ENCODE measurements at places on chromosomes 2 and 18.

GRCh38 chr2:217392930-217393584 lies 533.2 kb upstream of the TNP1 start:
- no peak for DNase-seq

DNA sequence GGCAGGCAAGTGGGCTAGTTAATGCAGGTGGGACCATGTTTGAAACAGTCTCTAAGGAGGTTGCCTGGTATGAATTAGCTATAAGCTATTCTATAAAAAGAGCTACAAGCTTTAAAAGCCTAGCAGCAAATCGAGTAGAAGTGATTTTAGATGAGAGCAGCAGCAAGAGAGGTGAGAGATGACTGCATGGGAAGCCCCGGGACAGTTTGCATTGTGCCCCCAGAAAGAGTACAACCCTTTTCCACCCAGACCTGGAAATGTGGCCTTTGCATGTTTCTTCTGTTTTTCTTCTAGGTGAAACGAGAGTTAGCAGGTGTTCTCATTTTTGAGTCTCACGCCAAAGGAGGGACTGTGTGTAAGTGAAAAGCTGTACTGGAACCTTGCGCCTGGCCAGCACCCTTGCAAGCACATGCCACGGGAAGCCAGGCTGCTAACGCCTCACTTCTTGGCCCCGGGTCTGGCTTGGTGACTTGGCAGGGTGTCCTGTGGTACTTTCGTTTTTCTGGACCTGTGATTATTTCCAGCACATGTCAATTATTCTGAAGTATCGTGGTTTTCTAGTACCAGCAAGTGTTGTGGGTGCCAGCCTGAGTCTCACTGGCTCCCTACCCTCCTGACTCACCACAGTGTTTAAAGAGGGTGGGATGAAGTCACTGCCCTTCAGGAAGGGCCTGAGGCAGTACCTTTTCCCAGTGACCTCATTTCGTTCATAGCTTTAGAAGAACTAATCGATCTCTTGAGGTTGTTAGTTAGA lies 90.3 kb upstream of the MAP3K20 start:
- DNase-seq, result peak; percentile 93

GRCh38 chr18:62558015-62558663 lies 35.3 kb downstream of the ZCCHC2 start:
- DNase-seq, result no peak

- peak; percentile 39 for DNase-seq
These were observed 56.3 kb upstream of the MCFD2 start for GRCh38 chr2:46971929-46972328.

GRCh38 chr18:50143294-50143693 lies 51.7 kb downstream of the MYO5B start:
- DNase-seq, result peak; percentile 50

GRCh38 chr18:22223254-22223964 lies 54.0 kb downstream of the GATA6 start:
- peak; percentile 100 for DNase-seq

GRCh38 chr2:232336981-232337720 lies 41.4 kb upstream of the ALPP start:
- DNase-seq, result no peak

DNA sequence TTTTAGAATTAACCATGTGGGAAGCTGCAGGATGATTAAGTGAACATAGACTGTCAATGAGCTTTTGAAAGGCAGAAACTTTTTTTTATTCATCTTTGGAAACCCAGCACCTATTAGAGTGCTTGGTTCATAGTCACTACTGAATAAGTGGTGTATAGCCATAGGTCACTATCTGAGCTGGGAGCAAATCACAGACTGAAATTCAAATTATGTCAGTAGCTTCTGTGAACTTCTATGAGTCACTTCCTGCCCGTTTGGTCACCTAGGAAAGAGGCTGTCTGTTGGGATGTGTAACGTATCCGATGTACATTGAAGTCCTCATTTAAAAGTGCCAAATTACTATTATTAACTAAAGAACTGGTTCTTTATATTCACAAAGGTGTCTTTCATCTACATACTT lies 20.5 kb upstream of the SLC40A1 start:
- DNase-seq, result peak; percentile 73

DNA sequence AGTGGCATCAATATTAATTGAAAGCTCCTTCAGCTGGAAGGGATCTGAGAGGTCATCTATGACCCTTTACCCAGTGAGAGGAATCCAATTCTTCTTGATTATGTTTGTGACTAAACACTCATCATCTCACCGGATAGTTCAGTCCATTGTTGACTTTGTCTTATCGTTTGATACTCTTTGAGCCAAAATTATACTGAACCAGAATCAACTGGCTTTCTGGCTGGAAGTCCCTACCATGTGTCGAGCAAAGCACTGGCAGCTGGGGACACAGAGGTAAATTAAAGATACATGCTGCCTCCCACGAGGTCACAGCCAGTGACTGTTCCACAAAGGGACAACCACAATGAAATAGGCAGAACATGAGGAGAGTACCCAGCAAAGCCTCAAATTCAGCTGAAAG lies 91.4 kb upstream of the FHL2 start:
- no peak for DNase-seq

- DNase-seq, result no peak
These were observed 63.9 kb downstream of the ALPK2 start for GRCh38 chr18:58565021-58565420.

- peak; percentile 60 for DNase-seq
These were observed 36.6 kb downstream of the EXOC6B start for GRCh38 chr2:72789241-72789640.

- DNase-seq, result peak; percentile 46
These were observed 1434.4 kb downstream of the LRP1B start for GRCh38 chr2:140696449-140696848.

- no peak for DNase-seq
These were observed 18.3 kb downstream of the IL1B start for GRCh38 chr2:112818094-112818902.

DNA sequence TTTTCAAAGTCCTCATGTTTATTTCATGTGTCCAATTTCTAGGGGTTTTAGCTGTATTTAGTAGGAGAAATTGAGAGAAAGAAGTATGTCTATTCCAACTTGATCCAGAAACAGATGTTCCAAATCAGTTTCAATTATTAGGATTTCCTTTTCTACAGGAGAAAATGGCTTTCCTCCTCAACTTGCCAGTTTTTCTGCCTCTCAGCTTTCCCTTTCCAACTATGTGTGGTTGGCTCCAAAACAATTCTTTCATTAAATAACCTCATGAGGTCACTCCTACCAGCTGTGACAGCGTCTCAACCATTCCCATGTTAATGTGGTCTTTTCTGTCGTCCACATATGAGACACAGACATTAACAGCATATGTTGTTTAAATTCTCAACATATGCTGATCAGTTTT lies 13.1 kb downstream of the XIRP2 start:
- no peak for DNase-seq

- DNase-seq, result no peak
These were observed 222.3 kb downstream of the MYT1L start for GRCh38 chr2:2108756-2109155.

DNA sequence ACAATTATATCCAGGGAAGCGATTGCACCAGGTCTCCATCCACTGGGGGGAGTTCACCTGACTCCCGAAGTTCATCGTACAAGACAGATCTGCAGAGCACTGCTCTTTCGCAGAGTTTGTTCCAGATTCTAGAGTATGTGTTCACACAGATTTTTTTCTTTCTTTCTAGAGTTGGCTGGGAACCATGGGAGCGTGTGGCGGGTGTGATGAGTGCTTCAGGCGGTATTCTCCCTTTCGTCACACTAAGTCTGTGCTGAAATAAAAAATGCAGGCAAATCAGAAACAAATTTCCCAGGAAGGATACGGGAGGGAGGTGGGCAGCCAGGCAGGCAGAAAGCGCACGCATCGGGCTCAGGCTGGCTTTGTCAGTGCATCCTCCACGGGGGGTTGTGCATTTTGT lies 129.8 kb upstream of the SOX11 start:
- DNase-seq, result no peak

DNA sequence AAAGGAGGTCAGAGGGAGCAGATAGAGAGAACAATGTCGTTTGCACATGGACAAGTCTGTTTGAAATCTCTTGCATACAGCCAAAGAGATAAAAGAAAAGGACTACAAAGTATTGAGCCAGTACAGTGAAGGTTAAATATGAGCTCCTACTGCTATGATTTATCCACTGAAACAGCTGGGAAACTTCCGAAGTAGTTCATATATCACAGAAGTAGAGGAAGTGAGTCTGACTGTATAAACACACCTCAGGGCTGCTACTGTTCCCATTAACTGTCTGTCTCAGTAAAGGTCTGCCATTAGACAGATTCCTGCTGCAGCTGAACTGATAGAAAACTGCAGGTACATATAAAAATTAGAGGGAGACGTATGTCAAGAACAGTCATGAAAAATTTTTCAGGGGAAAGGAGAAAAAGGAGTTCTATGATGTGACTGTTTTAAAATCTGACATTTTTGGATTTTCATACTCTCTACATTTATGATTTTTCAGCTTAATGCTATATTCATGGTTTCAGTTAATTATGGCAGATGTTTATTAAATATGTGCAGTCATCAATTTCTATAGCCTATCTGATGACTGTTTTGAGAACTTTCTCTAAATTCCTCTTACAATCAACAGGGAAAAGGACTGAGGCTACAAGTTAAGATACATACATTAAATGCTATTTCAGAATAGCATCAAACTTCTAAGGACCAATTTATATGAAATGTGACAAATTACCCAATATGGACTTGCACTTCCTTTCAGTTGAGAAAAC lies 364.7 kb downstream of the ERBB4 start:
- peak; percentile 50 for DNase-seq

DNA sequence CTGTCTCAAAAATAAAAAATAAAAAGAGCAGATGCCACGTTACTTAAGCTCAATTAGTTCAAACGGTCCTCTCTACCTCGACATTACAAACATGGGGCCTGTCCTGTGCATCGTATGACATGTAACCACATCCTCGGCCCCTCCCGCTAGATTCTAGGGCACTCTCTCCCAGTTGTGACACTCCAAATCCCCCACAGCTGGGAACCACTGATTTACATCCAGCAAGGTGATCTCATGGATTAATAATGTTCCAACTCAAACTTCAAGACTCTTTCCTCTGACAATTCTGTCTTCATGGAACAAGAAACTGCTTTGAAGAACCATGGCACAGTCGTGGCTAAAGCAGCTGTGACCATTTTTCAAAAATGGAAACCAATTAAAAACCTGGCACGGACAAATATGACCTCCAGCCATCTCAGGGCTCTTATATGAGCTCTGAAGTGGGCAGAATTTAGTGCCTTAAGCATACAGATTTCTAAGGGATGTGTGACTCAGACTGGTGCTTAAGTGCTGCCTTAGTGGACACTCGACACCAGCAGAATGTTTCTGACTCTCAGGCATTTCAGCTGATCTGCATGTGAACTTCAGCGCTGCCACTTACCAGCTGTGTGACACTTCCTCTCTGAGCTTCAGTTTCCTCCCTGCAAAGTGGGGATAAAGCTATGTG lies 31.7 kb upstream of the ASAP2 start:
- peak; percentile 73 for DNase-seq

- DNase-seq, result no peak
These were observed 32.6 kb upstream of the KCMF1 start for GRCh38 chr2:84938194-84938879.

GRCh38 chr18:75471850-75472249 lies 44.3 kb upstream of the SMIM21 start:
- no peak for DNase-seq

GRCh38 chr2:46119453-46119852 lies 177.8 kb upstream of the EPAS1 start:
- no peak for DNase-seq

GRCh38 chr2:10536569-10537133 lies 88.5 kb upstream of the ODC1 start:
- no peak for DNase-seq

GRCh38 chr2:9646196-9647030 lies 15.6 kb upstream of the YWHAQ start:
- no peak for DNase-seq

GRCh38 chr2:138640921-138641676 lies 139.1 kb downstream of the NXPH2 start:
- peak; percentile 77 for DNase-seq

- no peak for DNase-seq
These were observed 679 bp downstream of the RNF144A start for GRCh38 chr2:6917761-6918421.

DNA sequence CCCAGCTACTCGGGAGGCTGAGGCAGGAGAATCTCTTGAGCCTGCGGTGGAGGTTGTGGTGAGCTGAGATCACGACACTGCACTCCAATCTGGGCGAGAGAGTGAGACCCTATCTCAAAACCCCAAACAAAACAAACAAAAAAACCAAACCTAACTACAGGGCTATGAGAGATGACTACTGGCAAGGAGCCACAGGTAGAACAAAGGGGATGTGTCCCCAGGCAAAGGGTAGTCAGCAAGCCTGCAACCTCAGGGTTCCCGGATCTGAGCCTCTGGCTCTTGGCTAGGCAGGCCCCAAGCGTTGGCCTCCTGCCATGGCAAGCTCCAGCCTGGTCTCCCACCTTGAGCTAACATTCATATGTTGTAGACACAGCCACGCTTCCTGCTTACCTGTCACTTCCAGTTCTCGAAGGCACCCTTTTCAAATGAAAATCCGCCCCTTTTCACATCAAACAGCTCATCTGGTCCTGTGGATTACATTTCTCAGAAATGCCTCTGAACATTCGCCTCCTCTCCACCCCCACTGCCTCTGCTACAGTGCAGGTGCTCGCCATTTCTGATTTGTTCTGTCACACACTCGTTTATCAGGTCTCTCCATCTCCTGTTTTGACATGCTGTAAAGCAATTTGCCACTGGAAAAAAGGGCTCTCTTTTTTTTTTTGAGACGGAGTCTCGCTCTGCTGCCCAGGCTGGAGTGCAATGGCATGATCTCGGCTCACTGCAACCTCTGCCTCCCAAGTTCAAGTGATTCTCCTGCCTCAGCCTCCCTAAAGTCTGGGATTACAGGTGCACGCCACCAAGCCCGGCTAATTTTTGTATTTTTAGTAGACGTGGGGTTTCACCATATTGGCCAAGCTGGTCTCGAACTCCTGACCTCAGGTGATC lies 13.1 kb upstream of the ACTR3 start:
- DNase-seq, result peak; percentile 88

- no peak for DNase-seq
These were observed 141.2 kb downstream of the PMAIP1 start for GRCh38 chr18:60040971-60041370.

GRCh38 chr2:35741556-35741955 lies 614.0 kb upstream of the CRIM1 start:
- DNase-seq, result peak; percentile 59

DNA sequence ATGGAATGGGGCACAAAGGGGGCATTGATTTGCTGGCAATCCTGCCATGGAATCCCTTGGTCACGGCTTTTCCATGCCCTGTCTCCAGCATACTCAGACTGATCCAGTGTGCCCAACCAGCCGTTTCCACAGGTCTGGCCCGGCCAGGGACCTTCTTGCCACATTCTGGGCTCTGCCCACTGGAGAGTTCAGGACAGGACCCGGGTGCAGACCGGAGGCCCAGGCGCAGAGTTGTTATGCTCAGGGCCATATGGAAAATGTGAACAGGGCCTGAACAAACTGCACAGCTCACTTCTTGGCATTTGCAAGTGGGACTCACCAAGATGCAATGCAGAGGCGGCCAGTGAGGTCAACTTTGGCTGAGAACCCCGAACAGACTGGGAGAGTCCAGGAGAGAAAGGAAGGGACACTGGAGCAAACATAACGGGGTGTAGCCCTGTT lies 15.6 kb upstream of the ASAP2 start:
- no peak for DNase-seq
